Renal cortical epithelial cell (primary cell): ENCODE measurements at places on chromosomes 11 and 22.

DNA sequence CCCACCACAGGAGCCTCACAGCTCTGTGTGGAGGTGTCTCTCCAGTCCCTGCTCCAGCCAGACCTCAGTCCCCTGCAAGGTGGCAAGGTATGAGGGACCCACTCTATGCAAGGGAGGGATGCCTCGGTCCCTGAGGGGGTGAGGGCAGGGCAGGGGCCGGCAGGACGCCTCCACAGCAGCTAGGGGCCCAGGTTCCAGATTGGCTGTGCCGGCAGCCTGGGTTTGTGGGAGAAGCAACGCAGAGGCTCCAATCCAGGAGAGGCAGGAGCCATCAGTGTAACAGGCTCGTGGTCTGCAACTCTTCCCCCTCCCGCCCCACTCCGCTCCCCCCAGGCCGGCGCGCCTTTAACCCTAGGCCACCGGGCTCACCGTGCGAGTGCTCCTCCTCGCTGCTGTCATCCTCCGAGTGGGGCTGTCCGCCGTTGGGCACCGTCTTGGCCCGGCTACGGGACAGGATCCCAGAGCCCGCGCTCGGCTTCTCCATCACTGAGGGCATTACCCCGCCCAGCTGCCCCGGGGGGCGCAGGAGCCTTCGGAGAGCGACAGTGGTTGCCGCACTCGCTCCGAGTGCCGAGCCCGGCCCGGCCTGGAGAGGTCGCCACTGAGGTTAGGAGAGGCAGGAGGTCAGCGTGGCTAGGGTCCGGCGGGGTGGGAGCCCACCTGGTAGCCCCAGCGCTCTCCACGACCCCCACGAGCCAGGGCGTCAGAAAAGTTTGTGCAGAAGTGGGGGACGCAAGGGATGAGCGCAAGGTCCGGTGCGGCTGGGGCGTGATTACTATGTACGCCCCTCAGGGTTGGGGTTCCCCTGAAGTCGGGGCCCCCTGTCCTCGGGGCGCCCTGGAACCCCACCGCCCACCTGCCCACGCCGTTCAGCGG is 765 bp downstream of the RCOR2 start:
- DNase-seq: no peak

GRCh38 chr11:93935826-93936225 is 85.3 kb upstream of the HEPHL1 start:
- no peak for DNase-seq

GRCh38 chr11:111719379-111719778 is 46.8 kb downstream of the PPP2R1B start:
- peak; percentile 52 for DNase-seq

GRCh38 chr11:100546714-100547113 is 140.4 kb upstream of the ARHGAP42 start:
- DNase-seq: peak; percentile 90

DNA sequence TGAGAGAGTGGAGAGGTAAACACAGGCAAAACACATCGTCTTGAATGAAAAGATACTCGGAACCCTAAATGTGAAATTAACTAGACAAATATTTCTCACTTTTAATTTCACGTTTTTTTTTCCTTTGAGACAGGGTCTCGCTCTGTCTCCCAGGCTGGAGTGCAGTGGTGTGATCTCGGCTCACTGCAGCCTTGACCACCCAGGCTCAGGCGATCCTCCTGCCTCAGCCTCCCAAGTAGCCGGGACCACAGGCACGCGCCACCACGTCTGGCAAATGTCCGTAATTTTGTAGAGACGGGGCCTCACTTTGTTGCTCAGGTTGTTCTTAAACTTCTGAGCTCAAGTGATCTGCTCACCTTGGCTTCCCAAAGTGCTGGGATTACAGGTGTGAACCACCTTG is 7.4 kb upstream of the SHANK3 start:
- DNase-seq: no peak

- no peak for DNase-seq
These were observed 41.7 kb upstream of the NUP160 start for GRCh38 chr11:47889714-47890441.

- peak; percentile 83 for DNase-seq
These were observed 154.5 kb upstream of the C11orf87 start for GRCh38 chr11:109267293-109268095.

DNA sequence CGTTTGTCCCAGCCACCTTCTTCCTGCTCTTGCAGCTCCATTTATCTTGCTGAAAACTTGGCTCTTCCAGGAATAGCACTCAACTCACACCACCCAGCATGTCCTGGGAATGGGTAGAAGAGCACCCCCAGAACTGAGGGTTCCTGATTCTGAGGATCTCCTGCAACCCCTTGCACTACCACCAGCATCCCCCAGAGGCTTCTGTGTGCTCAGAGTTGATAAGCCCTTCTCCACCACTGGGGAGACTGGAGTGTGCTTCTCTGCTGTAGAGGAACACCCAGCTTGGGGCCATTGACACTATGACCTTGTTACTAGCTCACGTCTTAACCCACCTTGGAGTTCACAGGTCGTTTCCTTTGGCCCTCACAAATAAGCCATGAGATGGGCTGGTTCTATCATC is 121.0 kb downstream of the GRIK4 start:
- DNase-seq: no peak

DNA sequence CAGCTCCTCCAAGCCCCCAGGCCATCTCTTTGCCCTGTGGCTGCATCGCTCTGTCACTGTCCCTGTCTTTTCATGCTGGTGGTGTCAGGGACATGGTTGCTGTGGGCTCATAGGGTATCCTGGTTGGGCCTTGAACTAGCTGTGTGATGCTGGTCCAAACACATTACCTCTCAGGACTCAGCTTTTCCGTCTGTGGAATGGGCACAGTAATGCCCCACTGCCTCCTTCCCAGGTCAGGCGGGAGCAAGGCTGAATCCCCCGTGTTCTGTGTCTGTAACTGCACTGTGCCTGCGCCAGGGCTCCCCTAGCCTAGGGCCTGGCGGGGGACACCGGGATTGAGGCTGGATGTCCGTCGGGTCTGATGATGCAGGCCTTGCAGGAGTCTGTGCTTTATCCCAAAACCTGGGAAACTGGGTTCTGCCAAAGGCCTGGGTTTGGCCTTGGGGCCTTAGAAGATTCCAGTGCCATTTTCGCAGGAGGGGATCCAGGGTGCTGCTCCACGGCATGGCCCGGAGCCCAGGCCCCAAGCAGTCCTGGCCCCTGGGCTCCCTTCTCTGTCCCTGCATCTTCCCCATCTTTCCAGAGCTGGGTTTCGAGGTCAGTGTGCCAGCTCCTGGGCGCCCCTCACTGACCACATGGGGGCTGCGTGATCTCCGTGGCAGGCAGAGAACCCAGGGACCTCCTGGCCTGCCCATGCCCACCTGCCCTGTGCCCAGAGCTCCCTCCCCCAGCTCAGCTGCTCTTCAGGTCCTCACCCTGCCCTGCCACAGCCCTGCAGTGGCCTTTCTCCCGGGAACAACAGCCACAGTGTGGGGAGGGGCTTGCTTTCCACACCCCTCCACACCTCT is 32.7 kb upstream of the CELSR1 start:
- DNase-seq: no peak

DNA sequence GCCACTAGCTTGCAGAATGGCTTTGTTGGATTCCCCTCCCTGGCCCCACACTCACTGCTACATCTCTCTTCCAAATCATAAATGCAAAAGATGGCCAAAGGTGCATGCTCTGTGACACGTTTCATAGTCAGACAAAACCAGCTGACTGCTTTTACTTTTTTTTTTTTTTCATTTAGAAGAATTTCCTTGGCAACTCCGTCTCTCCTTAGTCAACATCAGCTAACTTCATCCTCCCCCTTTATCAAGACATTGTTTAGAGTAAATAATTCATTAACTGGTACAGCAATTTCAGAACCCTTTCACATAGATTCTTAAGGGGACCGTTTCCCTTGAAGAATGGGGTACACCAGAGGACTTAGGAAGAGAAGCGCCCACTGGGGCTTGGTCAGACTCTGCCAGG is 16.0 kb downstream of the KCNQ1OT1 start:
- DNase-seq: peak; percentile 54

GRCh38 chr11:99979042-99979441 is 708.0 kb upstream of the ARHGAP42 start:
- no peak for DNase-seq

DNA sequence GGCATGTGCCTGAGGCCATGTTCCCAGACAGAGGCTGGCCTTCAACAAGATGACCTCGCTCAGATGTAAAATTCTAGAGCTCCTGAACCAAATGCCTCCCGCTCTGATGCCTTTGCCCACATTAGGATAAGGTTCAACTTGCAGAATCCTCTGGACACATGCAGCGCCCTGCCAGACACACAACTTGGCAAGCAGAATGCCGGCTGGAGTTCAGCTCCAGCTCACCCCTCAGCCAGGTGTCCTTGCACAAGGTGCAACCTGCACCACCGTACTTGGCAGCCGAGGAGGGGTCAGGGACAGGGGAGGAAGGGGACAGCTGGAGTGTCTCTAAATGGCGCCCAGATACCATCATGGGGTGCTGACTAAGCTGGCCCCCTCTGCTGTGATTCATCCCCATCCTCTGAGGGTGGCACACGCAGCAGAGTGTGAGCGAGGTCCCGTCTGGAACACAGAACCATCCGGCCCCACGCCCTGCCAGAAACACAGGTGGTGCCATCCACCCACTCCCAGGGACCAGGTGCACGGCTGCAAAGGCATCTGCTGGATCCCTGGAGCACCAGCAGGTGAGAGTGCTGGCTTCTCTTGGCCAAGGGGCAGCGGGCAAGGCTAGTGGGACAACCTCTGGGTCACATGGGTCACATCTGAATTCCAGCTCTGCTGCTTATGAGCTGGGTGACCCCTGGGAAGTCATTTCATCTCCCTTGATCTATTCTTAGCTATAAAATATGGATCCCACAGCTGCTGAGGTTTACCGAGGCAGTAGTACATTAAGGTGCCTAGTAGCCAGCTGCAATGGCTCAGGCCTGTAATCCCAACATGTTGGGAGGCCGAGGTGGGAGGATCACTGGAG is 12.8 kb downstream of the ZMAT5 start:
- no peak for DNase-seq

- DNase-seq: no peak
These were observed 9.9 kb upstream of the APOBEC3H start for GRCh38 chr22:39087098-39087497.

DNA sequence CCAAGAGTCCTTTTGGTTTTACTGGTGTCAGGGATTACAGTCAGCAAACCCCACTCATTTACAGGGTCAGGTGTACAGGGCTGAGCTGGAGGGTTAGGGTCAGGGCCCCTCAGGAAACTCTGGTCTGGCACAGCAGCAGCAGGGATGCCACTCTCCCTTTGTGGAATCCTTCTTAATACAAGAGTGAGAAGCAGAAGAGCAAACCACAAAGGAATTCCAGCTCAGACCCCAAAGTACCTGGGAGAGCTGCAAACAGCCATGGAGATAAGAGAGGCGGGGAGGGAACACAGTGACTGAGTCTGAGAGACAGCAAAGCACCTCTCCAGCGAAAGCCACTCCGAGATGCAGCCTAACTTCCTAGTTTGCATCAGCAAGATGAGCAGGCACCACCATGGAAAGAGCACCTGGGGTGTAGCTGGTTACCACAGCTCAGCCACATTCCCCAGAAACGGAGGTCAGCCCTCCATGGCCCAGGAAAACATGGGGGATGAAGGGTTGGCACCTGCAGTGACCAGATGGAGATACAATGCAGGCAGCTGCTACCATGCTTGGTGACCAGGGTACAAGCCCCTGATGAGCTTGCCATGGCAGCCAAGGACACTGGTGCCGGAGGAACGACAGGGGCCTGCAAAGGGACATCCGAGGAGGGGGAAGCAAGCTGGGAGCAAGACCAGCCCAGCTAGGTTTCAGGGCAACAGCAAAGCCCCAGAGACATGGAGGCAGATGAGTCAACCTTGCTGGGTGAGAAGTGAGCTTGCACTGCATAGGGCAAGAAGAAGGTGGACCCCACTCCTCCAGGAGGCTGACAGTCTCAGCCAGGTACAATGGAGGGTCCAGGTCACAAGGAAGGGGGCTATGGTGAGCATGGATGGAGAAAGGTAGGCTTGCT is 3.9 kb downstream of the BET1L start:
- no peak for DNase-seq

DNA sequence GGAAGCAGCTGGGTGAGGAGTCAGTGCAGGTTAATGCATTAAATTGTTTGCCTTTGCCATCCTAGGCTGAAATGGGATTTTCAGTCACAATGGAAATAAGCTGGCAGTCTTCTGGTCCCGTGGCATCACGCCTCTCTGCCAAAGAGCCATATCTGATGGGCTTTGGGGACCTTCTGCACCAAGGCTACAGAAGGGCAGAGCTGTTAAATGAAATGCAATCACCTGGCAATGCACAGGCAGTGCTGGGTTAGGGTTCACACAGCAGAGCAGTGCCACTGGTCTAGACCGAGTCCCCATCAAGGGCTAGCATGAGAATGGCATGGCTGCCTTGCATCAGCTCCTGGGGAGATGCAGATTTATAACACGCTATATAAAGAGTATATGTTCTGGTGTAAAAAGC is 749.2 kb downstream of the NTM start:
- no peak for DNase-seq

DNA sequence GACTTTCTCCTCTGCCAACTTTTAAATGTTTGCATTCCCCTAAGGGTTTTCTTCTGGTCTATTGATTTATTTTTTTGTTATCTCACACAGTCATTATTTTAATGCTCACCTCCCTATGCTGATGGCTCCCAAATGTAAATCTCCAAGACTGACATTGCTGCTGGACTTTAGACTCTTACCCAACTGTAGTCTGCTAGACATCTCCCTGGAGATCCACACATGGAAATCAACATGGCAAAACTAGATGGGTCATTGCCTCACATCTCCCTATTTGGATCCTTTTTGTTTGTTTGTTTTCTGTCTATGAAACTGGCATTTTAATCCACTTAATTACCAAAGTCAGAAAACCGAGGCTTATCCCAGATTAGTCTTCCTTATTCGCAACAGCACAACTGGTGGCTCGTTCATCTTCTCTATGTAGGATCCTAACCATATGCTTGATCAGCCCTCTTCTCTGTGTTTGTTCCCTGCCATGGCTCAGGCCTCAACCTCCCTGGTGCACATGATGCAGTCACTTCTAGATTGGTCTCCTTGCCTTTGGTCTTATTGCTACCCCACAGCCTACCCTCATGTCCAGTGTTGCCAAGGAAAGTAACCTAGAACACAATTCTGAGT is 37.3 kb downstream of the SC5D start:
- DNase-seq: peak; percentile 19

DNA sequence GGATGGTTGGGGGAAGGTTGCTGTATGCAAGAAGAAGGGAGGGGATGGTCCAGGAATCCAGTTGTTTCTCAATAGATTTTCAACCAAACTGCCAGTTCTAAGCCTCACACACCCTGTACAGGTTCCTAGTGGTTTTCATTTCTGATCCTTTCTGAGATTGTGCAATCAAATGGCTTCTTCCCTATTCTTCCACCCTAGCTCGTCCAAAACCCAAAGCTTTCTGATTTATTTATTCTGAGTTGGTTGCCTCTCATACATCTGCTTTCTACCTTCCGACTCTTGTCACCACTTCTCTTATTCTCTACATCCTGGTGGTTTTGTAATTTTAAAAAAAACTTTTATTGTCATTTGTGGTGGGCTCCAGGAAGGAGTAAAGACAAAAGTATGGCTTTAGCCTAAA is 12.6 kb downstream of the OR5A2 start:
- no peak for DNase-seq

GRCh38 chr11:80856066-80856465 is 1415.2 kb upstream of the TENM4 start:
- peak; percentile 86 for DNase-seq
